ENCODE measurements at places on chromosomes 16 and 17. TPM values are rescaled to one million over a fixed set of nuclear protein-coding genes. Genes with fewer than 3 reads are reported as not detected.

DNA sequence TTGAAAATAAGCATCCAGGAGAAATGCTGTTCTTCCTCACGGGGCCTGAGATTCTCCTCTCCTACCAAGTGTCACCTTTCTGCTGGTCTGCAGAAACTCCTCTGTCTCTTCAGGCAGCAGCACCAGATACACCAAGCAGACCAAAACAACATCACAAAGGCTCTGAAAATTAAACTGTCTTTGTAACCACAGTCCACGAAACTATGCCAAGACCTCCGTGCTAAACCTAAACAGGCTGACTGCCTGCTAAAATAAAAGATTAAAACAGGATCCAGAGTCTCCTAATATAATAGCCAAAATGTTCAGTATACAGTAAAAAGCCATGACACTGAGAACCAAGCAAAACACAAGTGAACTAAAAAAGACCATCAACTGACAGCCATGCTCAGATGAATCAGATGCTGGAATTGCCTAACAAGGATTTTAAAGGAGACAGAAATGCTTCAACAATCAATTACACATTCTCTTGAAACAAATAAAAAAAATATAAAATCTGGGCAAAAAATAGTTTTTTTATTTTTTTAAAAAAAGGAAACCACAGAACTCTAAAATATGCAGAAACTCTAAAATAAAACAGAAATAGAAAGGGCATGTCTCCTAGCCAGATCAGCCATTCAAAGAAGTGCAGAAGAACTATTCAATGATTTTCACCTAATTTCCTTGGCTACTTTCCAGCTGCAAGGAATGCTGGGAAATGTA, 50.3 kb upstream of the TOX3 start:
- H3K36me3 ChIP-seq, result no peaks in the 10 kb centered on the region
- H3K4me3 ChIP-seq, result no peak overlapping the region
- no peaks in the 10 kb centered on the region for H3K27me3 ChIP-seq
- no peak for DNase-seq
- H3K27ac ChIP-seq, result no peak overlapping the region

Gene ZP2
- not detected for total RNA-seq

GRCh38 chr17:38460716-38461630, 32.7 kb downstream of the ARHGAP23 start:
- peaks cover 37% of the 10 kb centered on the region for H3K36me3 ChIP-seq
- peaks cover 27% of the 10 kb centered on the region for H3K4me1 ChIP-seq
- H3K4me3 ChIP-seq, result no peak overlapping the region
- no peaks in the 10 kb centered on the region for H3K27me3 ChIP-seq

Gene MLYCD
- 13.4 TPM for total RNA-seq

Gene CPD
- 141 TPM for total RNA-seq

Gene MMP28
- total RNA-seq, result 44.6 TPM

Gene GAS2L2
- total RNA-seq, result not detected

DNA sequence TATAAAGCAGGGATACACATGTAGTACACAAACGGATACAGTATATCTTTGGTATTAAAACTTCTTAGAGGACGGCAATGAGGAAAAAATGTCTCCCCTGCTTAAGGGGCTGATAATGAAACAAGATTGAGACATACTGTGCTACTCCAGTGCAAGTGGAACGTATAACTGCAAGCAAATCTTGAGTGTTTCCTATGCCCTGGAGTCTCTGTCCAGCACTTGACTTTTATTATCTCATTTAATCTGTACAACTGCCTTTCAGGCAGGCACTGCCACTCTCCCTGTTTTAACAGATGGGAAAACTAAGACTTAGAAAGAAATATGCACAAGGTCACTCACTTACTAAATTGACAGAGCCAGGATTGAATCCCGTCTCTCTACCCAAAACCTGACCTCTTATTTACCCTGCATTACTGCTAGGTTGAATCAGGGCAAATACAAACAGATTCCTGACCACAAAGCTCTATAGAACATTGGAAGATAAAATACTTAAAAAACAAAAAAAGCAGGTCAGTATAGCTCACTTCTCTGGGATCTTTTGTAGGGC, 28.7 kb downstream of the TMC5 start:
- no peak overlapping the region for H3K27ac ChIP-seq
- no peak overlapping the region for H3K4me3 ChIP-seq
- H3K36me3 ChIP-seq, result no peaks in the 10 kb centered on the region
- H3K4me1 ChIP-seq, result no peaks in the 10 kb centered on the region
- H3K27me3 ChIP-seq, result no peaks in the 10 kb centered on the region

DNA sequence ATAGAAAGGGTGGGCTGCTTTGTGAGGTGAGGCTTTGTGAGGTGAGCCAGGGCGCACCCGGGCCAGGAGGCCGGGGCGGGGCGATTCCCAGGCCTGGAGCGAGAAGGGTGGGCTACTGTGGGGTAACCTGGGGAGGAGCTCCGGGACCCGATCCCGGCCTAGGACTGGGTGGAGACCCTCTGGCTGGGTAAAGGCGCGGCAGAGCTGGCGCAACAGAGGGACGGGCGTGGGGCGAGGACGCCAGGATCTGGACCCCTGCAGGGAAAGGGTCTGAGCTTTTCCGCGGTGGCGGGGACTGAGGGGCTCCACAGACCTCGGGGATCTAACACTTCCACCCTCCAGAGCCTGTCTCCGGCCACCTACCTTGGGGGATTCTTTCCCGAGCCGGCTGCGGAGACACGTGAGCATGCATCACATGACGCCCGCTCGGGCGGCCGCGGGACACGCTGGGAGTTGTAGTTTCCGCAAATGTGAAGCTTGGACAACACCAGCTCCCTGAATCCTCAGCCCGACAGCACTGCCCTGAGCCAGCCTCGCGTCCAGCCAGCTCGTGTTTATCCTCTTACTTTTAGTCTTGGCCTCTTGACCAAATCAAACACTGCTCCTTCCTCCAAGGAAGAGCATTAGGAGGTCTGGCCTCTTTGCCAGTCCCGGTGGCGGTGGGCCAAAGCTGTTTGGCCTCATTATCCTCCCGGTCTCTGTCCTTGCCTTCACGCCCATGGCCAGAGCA, at the start of gene SLC38A7:
Gene SLC38A7 (minus strand): TSS at position 417 of the 730 bp plus-strand sequence. CDS start 4,644 bp downstream, outside the sequence.
- peak within 1 kb of the TSS; percentile 81 for H3K4me3 ChIP-seq
- peak; percentile 43 for DNase-seq
- H3K27ac ChIP-seq, result peak within 1 kb of the TSS; percentile 42
- peaks cover 13% of the 10 kb centered on the region for H3K4me1 ChIP-seq
- H3K36me3 ChIP-seq, result no peaks in the 10 kb centered on the region
- no peaks in the 10 kb centered on the region for H3K27me3 ChIP-seq

- H3K27me3 ChIP-seq, result no peaks in the 10 kb centered on the region
- DNase-seq, result no peak
- H3K36me3 ChIP-seq, result no peaks in the 10 kb centered on the region
- H3K27ac ChIP-seq, result peak overlapping the region; percentile 93
Measured at GRCh38 chr16:71722801-71723536, 1.5 kb downstream of the PHLPP2 start.

DNA sequence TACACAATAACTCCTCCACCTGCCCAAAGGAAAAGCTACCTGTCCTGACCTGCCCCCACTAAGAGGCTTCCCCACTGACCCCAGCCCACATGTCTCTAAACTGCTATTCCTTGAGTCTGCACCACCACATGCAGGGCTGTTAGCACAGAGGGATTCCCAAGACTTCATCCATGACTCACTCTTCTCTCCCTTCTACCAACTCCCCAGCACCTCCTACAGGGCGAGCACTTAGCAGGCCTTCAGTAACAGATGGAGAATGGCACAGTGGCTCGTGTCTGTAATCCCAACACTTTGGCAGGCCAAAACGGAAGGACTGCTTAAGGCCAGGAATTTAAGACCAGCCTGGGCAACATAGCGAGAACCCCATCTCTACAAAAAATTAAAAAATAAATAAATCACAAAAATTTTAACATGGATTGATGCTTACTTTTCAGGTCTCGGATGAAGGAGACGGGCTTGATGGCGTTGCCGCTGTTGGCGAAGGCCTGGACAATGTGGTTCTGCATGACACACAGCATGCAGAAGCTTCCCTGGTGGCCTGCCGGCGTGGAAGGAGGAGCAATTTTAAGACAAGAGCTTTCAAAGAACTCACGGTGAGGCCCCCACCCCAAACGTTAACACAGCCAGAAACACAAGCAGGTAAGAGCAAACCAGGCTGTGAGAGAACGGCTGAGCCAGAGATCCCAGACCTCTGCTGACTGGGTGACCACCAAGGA, 12.0 kb downstream of the USP36 start:
- peaks cover 96% of the 10 kb centered on the region for H3K36me3 ChIP-seq
- no peaks in the 10 kb centered on the region for H3K27me3 ChIP-seq
- no peak overlapping the region for H3K4me3 ChIP-seq
- DNase-seq, result no peak
- no peak overlapping the region for H3K27ac ChIP-seq
- no peaks in the 10 kb centered on the region for H3K4me1 ChIP-seq

Gene TM4SF5
- total RNA-seq, result not detected

DNA sequence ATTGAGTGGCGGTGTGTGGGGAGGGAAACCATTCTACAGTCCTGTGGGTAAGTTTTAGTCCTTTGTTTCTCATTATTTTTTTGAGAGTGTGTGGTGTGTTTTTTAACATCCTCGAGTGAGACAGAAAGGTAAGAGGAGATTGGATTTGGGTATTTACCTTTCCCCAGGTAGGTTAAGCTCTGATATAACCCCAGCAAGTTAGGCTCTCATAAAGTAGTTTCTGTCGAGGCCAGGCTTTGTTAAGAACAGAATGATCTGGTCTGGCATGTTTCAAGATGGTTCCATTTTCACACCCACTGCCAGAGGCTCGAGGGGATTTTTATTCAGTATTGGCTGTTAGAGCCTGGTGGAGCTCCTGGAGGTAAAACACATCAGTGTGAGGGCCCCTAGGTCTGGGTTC, 62.9 kb downstream of the BCAS3 start:
- DNase-seq, result no peak
- H3K27ac ChIP-seq, result no peak overlapping the region
- H3K4me1 ChIP-seq, result no peaks in the 10 kb centered on the region
- H3K4me3 ChIP-seq, result no peak overlapping the region

GRCh38 chr17:42055027-42055426, 4.6 kb upstream of the C17orf113 start:
- H3K4me3 ChIP-seq, result no peak overlapping the region
- no peak overlapping the region for H3K27ac ChIP-seq
- DNase-seq, result no peak
- H3K4me1 ChIP-seq, result no peaks in the 10 kb centered on the region
- H3K36me3 ChIP-seq, result no peaks in the 10 kb centered on the region

GRCh38 chr17:57622683-57623433, 122.2 kb downstream of the CCDC182 start:
- DNase-seq, result no peak
- no peak overlapping the region for H3K27ac ChIP-seq
- no peaks in the 10 kb centered on the region for H3K36me3 ChIP-seq
- H3K4me1 ChIP-seq, result no peaks in the 10 kb centered on the region
- H3K4me3 ChIP-seq, result no peak overlapping the region
- H3K27me3 ChIP-seq, result no peaks in the 10 kb centered on the region

Gene SP2
- 198 TPM for total RNA-seq

Gene CFAP119
- total RNA-seq, result not detected

Gene ZG16B
- total RNA-seq, result not detected

- no peaks in the 10 kb centered on the region for H3K4me1 ChIP-seq
- no peak overlapping the region for H3K4me3 ChIP-seq
- H3K27me3 ChIP-seq, result no peaks in the 10 kb centered on the region
Measured at GRCh38 chr16:86227801-86228200, 282.5 kb upstream of the FOXF1 start.

DNA sequence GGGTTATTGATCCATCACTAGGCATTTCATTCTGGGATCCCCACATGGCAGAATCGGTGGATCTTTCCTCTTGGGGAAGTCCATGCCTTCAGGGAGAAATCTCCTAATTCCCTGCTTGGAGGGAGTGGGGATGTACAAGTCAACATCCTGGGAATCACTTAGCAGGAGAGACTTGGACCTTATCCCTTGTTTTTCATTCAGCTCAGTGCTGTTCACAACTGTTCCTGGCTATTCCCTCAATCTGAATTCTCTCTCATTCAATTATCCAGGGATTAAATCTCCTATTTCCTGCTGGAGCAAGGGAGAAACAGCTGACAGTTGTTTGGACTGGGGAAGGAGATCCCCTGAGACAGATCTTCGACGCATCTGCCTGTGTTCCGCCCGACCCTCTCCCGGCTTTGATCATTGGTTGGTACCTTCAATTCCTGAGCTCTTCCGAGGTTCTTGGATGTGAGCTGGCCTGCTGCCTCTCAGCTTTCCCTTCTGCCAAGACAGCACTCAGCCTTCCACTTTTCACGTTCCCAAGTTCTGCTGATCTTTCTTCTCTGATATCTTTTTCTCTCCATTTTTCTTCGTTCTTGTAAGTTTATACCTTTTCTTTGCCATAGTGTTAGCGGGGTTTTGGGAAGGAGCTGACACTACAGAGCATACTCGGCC, 115.4 kb upstream of the GNAO1 start:
- H3K4me1 ChIP-seq, result no peaks in the 10 kb centered on the region
- no peak for DNase-seq
- no peak overlapping the region for H3K27ac ChIP-seq
- no peaks in the 10 kb centered on the region for H3K27me3 ChIP-seq

GRCh38 chr16:82859662-82860061, 232.9 kb downstream of the CDH13 start:
- no peaks in the 10 kb centered on the region for H3K4me1 ChIP-seq
- H3K36me3 ChIP-seq, result no peaks in the 10 kb centered on the region
- H3K4me3 ChIP-seq, result no peak overlapping the region
- no peak for DNase-seq

Gene EVPLL
- not detected for total RNA-seq

GRCh38 chr16:30774367-30775130, 12.4 kb downstream of the RNF40 start:
- H3K4me1 ChIP-seq, result peaks cover 13% of the 10 kb centered on the region
- peak overlapping the region; percentile 79 for H3K27ac ChIP-seq
- no peak for DNase-seq
- H3K36me3 ChIP-seq, result peaks cover 37% of the 10 kb centered on the region
- no peaks in the 10 kb centered on the region for H3K27me3 ChIP-seq
- H3K4me3 ChIP-seq, result peak overlapping the region; percentile 86

DNA sequence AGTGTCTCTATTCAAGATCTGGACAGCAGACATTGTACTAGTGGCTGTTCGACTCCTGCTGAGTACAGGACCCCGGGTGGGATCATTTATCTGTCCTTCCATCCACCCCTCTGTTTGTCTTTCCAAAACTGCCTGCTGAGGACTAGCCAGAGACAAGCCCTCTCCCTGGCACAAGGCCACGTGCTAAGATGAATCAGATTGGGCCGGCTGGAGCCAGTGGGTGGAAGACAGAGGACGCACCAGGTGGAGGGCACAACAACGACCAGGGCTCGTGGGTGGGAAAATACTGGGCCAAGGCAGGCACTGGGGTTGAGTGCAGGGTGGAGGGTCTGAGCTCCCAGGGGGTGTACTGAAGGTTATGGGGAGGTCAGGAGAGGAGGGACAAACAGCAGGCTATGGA, 1.4 kb upstream of the CA7 start:
- DNase-seq, result peak; percentile 51
- no peaks in the 10 kb centered on the region for H3K36me3 ChIP-seq
- peaks cover 18% of the 10 kb centered on the region for H3K4me1 ChIP-seq
- H3K27me3 ChIP-seq, result peaks cover 15% of the 10 kb centered on the region

- no peak overlapping the region for H3K27ac ChIP-seq
- no peak for DNase-seq
- no peak overlapping the region for H3K4me3 ChIP-seq
- H3K36me3 ChIP-seq, result no peaks in the 10 kb centered on the region
- no peaks in the 10 kb centered on the region for H3K27me3 ChIP-seq
Measured at GRCh38 chr16:87535457-87535854, 42.6 kb upstream of the ZCCHC14 start.

Gene TMC8
- total RNA-seq, result 9.6 TPM

- H3K4me3 ChIP-seq, result no peak overlapping the region
- no peaks in the 10 kb centered on the region for H3K4me1 ChIP-seq
- H3K36me3 ChIP-seq, result no peaks in the 10 kb centered on the region
- H3K27me3 ChIP-seq, result no peaks in the 10 kb centered on the region
- no peak overlapping the region for H3K27ac ChIP-seq
- no peak for DNase-seq
Measured at GRCh38 chr16:53865494-53865863, 161.5 kb downstream of the FTO start.

Gene CCDC200
- total RNA-seq, result not detected
